ENCODE measurements at places on chromosomes 2 and 18.
A peak's percentile ranks its signal among the peaks of the same experiment; 100 is the strongest.

GRCh38 chr2:34115076-34115475 is 516.0 kb upstream of the FAM98A start:
- DNase-seq: no peak

DNA sequence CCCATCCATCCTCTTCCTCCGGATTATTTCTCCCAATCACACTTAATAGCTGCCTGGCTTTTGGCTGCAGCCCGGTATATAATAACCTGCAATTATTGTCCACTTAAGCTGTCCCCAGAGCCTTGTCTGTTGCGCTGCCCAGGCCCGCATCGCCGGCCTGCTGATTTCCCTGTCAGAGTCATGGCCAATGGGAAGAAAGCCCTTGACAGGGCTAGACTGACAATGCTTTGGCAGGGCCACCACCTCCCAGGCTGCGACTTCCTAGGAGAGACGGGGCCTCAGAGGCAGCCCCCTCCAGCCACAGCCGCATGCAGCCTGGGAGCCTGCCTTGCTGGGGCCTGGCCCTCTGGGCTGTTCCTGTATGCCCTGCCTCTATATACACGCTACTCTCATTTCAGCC is 10.0 kb upstream of the CELF4 start:
- DNase-seq: no peak

- no peak for DNase-seq
Observed at GRCh38 chr2:216960671-216961268, 100.9 kb upstream of the TNP1 start.

DNA sequence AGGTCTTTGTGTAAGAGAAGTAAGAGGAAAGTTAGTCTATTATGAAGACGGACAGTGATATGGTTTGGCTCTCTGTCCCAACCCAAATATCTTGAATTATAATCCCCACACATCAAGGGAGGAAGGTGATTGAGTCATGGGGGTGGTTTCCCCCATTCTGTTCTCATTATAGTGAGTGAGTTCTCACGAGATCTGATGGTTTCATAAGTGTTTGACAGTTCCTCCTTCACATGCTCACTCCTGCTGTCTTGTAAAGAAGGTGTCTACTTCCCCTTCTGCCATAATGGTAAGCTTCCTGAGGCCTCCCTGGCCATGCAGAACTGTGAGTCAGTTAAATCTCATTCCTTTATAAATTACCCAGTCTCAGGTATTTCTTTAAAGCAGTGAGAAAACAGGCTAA is 67.6 kb downstream of the NEURL3 start:
- DNase-seq: no peak

DNA sequence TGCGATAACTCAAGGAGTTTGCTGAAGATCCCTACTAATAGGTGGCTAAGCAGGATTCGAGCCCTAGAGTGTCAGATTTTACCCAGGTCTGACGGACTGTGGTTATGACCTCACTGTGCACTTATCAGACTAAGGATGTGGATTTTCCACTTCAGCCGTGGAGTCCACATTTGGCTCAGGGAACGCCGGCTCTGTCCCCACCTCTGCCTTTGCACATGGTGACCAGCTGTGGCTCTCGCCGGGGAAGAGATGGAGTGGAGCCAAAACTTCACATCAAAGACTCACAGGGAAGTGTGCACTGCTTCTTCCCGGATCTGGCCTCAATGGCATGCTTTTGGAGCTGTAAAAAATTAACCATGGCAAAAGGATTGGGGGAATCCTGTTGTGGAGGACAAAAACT is 249.3 kb upstream of the APCDD1 start:
- no peak for DNase-seq

DNA sequence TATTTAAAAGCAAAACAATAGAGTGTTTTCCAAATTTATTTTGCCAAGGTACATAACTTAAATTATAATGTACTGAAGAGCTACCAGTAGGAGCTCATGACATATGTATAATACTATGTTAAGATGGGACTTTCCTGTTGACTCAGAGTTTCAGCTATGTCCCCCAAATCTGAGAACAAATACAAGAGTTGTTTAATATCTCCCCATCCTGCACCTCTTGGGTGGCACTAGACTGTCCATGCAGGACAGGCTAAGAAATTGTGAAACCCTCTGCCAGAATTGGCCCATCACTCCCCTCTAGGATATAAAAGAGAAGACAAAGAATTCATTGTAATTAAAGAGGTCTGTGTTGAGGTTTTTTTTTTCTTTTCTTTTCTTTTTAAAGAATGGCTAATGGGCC is 21.7 kb upstream of the CTAGE1 start:
- peak; percentile 53 for DNase-seq

All from adipocyte (in vitro differentiated cells).